ENCODE measurements at places on chromosomes 1 and 21. TPM values are rescaled to one million over a fixed set of nuclear protein-coding genes. Genes with fewer than 3 reads are reported as not detected.

- no peak for DNase-seq
Observed at GRCh38 chr1:12532405-12533315, 85.3 kb downstream of the DHRS3 start.

CAMK2N1 gene
- 4.6 TPM for total RNA-seq

C1orf210 gene
- total RNA-seq = 0.48 TPM

GRCh38 chr1:209625791-209626285 is 26.4 kb downstream of the LAMB3 start:
- no peak for DNase-seq

TLR5 gene
- 23.8 TPM for total RNA-seq

DNA sequence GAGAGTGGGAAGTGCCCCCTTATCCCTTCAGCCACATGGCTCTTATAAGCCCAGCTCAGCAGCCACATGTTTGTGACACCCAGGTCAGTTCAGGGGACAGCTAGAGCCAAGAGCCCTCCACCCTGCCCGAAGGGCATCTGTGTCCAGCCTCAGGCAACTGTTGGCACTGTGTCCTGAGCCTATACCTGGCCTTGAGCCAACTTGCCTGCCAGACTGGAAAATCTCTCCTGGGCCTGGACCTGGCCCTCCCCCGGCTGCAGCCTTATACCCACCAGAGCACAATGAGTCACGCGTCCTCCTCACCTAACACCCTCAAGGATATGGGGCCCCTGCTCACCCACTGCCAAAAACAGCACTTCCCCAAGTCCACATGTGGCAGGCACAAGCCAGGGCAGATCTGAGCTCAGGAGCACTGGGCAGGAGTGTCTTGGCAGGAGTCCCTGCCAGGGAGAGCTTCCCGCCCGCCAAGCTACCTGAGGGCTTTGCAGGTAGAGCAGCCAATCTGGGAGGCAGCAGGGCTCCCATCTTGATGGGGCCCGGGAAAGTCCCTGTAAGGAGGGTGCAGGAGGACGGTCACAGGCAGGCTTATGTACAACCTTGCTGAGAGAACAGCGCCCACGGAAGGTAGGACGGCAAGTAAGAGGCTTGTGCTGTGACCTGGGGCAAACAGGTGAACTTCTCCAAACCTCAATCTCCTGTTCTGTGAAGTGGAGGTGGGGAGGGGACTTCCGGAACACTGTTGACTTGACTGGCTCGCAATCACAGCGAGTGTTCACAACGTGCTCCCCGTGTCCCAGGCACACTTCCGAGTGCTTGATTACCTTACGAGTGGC is 19.8 kb upstream of the HSPG2 start:
- peak; percentile 60 for DNase-seq

PTPN14 gene
- 42.4 TPM for total RNA-seq

DNA sequence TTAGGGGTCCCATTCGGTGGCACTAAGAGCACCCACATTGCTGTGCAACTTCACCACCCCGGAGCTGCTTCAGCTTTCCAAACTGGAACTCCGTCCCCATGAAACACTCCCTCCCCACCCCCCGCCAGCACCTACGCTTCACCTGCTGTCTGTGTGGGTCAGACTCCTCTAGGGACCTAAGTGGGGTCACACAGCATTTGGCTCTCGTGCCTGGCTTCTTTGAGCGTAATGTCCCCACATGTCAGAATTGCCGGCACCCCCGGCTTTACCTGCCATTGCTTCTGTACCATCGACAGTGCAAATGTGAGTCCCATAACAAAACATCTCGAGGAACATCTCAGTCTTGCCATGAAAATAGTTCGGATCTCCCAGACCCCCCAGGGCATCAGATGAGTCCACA is 35.9 kb upstream of the AGPAT3 start:
- DNase-seq = no peak

GRCh38 chr1:50704126-50704525 is 255.9 kb downstream of the FAF1 start:
- peak; percentile 42 for DNase-seq

OR2L8 gene
- not detected for total RNA-seq

GRCh38 chr21:36709868-36710728 is 11.2 kb downstream of the SIM2 start:
- DNase-seq = no peak

PLPPR4 gene
- 9.9 TPM for total RNA-seq

NLRP3 gene
- 4.6 TPM for total RNA-seq

DNA sequence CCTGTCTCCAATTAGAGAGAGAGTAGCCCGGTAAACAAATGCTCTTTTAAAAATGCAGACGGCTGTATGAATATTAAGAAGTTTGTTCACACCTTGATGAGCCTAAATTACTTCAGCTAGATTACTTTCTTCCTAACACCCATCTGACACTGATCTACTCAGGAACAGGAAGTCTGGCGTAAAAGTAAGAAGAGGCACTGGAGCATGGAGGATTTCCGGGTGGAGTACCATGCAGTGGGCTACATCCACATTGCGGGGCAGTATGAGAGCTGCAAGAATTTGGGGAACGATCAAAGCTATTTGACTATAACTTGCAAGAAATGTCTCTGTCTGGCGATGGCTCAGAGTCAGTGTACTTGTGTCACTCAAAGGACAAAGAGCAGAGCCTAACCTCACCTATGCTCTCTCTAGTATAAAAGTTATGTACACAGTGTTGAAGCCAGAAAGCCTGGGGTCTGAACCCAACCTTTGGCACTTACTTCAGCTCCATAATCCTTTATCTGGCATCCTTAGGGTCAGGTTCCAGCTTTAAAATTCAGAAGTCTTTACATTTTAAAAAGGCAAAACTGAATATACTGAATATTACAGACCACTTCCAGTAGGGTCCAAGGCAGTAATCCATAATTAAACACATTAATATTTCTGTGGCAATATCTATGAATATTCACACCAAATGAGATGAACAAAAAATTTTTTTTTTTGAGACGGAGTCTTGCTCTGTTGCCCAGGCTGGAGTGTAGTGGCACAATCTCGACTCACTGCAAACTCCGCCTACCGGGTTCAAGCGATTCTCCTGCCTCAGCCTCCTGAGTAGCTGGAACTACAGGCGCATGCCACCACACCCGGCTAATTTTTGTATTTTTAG is 7.9 kb upstream of the GNPAT start:
- no peak for DNase-seq

EPRS1 gene
- total RNA-seq = 143 TPM

DNA sequence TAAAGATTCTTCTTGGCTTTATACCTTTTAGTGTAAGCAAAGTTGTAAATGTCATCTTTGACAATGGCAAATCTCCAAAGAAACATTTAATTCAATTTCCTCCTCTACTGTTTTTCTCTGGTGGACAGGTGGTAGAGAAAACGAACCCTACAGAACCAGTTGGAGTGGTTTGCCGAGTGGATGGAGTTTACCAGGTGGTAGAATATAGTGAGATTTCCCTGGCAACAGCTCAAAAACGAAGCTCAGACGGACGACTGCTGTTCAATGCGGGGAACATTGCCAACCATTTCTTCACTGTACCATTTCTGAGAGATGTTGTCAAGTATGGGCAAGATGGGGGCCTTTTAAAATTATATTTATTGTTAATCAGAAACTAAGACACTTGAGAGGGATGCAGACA is 25.8 kb downstream of the UAP1 start:
- DNase-seq = no peak

GRCh38 chr21:38349111-38349746 is 92.4 kb downstream of the KCNJ15 start:
- no peak for DNase-seq

KRTAP15-1 gene
- 5.5 TPM for total RNA-seq

DNA sequence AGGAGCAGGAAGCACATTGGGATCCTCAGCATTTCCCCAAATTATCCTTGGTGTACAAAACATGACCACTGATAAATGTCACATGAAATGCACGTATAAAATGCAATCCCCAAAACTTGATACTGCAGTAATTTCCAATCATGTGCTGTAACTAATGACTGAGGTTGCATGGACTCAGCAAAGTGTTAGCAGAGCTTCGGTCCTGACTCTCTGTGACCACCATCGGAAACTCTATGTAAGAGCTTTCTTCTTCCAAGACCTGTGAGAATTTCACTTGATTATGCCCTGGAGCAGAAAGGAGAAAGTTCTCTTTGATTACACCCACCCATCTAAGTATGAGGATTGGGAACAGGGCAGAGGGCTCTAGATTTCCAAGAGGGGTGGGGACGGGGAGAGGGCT is 908 bp downstream of the CD53 start:
- no peak for DNase-seq

Data from umbilical cord (tissue), 2 donors.